ENCODE measurements at places on chromosomes 4 and X. TPM values are rescaled to one million over a fixed set of nuclear protein-coding genes. Genes with fewer than 3 reads are reported as not detected.

ELK1 gene
- total RNA-seq, result 37.3 TPM

IL21 gene
- not detected for total RNA-seq

ENPP6 gene
- 0.17 TPM for total RNA-seq

ADGRG4 gene
- total RNA-seq, result not detected

NEIL3 gene
- 2.0 TPM for total RNA-seq

ERAS gene
- not detected for total RNA-seq

CTAG1A gene
- total RNA-seq, result not detected

APLN gene
- total RNA-seq, result 9.0 TPM
